Activated CD8-positive, alpha-beta memory T cell treated with anti-CD3 and anti-CD28 coated beads for 1 hour (primary cell): ENCODE measurements at places on chromosomes 5 and 9.

DNA sequence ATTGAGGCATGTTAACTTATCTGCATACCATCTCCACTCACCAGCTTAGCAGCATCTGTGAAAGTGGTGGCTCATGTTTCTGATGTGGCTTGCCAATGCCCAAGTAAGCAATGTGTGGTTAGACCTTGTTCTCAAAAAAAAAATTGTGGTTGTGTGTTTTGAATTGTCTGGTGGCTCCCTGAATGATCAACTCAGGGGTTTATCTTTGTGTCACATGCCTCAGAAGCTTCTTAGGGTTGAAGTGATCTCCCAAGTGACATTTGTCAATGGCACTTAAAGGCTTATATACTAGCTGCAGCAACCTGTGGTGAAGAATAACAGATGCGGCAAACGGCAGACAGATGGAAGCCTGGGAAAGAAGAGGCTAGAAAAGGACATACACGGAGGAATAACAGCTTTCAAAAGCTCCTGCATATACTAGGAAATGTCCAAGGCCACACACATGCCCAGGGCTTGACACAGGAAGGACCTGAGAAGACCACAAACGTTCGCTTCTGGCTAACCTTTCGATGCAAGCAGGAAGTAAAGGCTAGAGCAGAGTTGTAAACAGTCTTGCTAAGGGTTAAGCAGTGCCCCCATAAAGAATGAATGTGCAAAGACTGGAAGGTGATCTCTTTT is 42.2 kb upstream of the FSD1L start:
- peak; percentile 25 for DNase-seq

GRCh38 chr9:114501796-114502682 is 3.2 kb downstream of the WHRN start:
- DNase-seq = no peak

DNA sequence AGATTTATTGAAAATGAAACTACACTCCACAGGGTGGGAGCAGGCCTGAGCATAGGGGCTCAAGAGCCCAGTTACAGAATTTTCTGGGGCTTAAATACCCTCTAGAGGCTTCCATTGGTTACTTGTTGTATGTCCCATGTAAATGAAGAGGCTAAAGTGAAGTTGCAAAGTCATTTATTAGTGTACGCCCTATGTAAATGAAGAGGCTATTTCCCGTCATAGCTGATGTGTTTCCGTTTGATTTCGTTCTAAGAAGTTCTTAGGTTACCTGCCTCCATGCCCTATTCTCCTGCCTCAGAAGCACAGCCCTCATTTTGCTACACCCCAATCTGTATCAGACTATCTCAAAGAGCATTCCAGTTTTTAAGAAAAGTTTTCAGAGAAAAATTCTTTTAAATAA is 107.0 kb upstream of the SLC12A2 start:
- DNase-seq = no peak

- no peak for DNase-seq
Measured at GRCh38 chr9:4826417-4827166, 33.8 kb downstream of the RCL1 start.

DNA sequence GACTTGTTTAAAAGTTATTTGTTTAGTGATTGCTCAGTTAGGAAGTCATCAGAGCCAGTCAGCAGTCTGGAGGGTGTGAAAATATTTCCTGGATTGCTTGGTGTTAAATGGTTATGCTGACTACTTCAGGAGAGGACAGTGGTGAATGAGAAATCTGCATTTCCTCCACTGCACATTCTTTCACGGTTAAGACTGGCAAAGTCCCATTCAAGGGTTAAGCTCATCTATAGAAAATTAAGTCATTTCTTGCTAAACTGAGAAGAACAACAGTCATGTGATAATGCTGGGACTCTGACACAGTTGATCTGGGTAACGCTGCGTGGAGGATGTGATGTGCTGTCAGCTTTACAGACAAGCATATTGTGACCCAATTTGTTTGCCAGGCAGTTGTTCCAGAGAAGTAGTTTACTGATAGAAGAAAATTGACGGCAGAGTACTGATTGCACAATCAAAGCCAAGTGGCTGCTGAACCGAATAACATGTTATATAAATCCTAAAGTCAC is 80.4 kb downstream of the GRAMD2B start:
- no peak for DNase-seq

DNA sequence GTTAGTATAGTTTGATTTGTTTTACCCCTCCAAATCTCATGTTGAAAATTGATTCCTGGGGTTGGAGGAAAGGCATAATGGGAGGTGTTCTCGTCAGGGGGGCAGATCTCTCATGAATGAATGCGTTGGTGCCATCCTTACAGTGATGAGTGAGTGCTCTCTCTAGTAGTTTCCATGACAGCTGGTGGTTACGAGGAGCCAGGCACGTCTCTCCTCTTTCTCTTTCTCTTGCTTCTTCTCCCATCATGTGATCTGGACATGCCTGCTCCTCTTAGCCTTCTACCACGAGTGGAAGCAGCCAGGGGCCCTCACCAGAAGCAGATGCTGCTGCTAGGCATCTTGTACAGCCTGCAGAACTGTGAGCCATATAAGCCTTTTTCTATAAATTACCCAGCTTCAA is 454.1 kb downstream of the EFNA5 start:
- DNase-seq = no peak

- peak; percentile 5 for DNase-seq
Measured at GRCh38 chr5:127029581-127030258, 638 bp downstream of the MARCHF3 start.

DNA sequence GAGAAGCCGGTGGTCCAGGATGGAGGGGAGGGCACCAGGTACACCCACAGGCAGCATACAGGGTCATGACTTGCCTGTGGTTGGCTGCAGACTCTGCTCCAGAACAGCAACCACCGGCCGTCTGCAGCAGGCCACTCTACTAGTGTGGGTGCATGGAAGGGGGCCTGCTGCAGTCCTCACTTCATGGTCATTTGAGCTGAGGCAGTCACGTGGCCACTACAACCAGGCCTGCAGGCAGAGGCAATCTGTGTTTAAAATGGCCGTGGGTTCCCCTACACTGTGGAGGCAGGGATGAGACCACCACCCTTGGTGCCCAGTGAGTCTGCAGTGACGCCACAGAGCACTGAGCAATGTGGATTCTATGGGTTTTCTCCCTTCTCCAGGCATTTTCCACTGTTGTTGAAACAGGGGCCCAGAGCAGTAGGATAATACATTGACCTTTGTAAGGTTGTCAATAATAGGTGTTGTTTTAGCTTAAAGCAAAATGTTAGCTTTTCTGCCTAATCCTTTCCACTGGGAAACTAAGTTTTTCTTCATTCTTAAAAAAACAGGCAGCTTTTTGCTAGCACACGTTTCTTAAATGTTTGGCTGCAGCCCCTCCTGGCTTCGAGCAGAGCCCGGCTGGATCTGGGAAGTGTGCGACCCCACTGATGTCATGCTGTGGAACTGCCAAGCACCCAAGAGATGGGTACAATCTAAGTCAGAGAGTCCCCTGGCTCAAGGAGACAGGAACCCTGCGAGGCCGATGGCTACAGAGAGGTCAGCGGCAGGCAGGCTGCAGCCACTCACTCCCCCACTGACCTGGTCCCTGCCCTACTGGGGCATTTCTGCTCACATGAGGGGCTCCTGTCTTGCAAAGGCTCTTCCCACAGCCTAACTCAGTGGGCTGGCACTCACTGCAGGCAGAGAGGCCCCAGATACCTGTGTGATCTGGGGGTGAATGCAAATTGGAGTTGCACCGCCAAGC is 21.2 kb downstream of the GADD45G start:
- DNase-seq = no peak

DNA sequence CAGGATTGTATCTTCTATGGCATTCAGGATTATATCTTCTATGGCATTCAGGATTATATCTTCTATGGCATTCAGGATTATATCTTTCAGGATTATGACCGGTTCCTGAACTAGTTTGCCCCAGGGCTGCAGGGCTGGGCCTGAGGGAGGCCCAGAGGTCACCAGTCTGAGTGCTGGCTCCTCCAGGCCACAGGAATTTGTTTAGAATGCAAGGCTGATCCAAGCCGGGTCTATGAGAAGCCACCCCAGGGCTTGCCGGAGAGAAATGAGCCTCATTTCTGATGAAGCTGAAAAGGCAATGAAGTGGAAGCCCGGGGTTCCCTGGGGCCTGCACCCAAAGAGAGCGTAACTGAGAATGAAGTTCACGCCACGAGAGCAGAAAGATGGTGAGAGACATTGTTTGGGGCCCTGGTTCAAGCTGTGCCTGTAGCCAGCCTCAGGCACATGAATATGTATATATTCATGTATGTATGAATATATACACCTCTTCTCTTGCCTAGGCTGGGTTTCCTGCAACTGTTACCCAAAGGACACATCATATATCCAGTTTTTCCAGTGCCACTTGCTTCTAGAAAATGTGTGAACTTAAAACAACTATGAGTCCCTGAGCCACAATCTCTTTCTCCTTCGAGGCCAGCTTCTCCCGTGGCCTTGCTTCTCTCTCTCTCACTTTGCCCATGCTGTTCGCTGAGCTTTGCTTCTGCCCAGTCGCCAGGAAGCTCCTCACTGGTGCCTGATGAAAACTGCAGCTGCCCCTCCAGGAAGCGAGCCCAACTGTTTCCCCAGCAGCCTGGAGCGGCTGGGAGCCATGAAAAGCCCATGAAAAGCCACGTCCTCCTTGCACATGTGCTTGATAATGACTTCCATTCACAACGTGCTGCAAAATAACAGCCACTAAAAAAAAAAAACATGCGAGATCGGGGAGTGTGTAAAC is 62.3 kb downstream of the GTF3C4 start:
- no peak for DNase-seq

GRCh38 chr5:160649304-160649703 is 202.7 kb downstream of the ATP10B start:
- no peak for DNase-seq

DNA sequence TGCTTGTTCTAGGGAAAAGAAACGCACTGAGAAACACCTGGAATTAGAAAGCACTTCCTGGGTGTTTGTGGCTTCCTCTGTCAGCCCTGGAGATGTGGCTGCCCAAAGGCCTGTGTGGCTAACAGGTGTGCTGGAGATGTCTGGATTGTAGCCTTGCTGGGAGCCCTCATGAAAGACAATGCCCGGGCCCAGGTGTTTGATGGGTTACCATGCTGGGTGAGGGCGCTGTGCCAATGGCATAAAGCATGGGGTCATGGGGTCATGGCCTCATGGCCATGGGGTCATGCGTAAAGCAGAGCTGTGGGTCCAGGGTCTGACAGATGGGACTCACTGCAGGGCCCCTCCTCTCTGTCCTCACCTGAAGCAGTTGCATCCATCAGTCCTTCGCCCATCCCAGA is 21.6 kb downstream of the ANKRD33B start:
- DNase-seq = no peak

DNA sequence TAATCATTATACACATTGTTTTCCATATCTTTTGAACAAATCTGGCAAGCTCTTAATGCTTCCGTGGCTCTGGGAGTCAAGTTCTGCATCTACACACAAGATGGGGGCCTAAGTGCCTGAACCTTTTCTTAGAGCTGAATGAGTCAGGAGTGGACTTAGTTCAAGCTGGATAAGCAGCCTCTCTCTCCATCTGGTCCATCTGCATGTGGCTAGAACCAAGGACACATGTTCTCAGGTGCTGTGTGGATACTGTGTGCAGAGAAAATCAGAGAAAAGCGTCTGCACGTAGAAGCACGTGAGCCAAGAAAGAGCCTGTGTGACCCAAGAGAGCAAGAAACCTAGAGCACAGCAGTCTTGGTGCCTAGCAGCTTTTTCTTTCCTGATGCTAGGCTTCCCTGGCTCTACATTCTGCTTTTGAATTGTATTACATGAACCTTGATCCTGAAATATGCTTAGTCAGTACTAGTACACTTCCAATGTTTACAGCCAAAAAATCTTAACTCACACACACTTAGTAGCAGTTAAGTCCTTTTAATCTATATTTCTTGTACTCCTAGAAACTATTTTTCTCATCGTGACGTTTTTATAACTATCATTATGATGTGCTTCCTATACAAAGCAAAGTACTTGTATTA is 1798.9 kb downstream of the MAT2B start:
- DNase-seq = no peak

DNA sequence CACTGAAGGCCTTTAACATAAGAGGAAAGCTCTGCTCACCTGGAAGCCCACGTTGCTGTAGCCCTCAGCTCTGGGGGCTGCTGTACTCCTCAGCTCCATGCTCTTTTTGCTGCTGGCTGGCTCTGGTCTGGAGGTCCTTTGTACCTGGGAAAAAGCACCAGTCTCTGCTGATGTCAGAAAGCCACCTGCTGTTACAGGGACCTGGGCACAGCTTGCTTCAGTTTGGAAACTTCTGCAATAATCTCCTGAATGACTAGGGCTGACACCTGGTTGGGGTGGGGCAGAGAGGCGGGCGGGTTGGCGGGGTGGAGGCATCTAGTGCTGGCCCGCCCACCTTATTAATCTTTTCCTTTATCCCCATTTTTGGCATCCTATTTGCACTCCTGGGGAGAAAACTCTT is at the start of gene SLC28A3:
TSS of gene SLC28A3 (minus strand) at position 224 of the 400 bp plus-strand sequence. CDS start at position 99, 125 bp downstream.
- DNase-seq = no peak

DNA sequence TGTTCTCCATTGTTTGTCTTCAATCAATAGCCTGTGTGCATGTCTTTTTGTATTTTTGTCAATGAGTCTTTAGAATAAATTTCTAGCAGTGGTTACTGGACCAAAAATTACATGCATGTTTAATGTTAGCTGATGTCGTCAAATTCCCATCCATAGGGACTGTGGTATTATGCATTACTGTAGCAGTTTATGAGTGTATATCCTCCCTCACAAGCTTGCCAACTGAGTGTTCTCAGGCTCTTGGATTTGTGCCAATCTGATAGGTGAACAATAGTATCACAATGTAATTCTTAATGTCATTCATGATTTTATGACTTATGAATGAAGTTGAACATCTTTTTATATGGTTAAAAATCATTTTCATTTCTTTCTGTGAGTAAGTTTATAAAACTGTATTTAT is 13.0 kb downstream of the SNX24 start:
- DNase-seq = no peak

DNA sequence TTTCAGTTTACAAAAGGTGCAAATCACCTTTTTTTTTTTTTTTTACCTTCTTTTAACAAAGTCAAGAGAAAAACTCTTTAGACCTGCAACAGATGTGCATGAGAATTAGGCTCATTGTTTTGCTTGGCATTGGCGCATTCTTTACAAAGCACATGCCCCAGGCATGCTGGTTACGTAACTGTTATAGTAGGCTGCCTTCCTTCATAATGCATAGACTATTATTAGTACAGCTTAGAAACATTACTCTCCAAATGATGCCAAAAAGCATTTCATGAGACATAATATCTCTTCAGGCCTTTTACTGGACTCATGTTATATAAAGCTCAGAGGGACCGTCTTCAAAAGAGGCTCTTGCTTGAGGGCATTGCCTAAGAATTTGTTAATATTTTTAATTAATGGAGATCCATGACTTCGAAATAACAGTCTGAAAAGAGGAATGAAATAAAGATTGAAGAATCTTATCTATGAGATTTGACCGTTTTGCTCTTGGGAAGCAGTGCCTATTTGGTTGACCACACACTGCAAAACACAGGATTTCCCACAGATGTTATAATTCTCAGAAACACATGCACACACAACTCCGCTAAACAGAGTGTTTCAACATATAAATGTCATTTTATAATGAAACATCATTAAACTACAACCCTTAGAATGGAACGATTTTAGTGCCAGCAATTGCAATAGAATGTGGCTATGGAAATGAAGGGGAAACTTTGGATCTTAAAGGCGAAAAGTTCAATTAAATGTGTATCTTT is 478.7 kb downstream of the PRR16 start:
- no peak for DNase-seq

- no peak for DNase-seq
Measured at GRCh38 chr5:32471784-32472183, 27.2 kb upstream of the ZFR start.
